ENCODE measurements at places on chromosomes 3 and 15.

DNA sequence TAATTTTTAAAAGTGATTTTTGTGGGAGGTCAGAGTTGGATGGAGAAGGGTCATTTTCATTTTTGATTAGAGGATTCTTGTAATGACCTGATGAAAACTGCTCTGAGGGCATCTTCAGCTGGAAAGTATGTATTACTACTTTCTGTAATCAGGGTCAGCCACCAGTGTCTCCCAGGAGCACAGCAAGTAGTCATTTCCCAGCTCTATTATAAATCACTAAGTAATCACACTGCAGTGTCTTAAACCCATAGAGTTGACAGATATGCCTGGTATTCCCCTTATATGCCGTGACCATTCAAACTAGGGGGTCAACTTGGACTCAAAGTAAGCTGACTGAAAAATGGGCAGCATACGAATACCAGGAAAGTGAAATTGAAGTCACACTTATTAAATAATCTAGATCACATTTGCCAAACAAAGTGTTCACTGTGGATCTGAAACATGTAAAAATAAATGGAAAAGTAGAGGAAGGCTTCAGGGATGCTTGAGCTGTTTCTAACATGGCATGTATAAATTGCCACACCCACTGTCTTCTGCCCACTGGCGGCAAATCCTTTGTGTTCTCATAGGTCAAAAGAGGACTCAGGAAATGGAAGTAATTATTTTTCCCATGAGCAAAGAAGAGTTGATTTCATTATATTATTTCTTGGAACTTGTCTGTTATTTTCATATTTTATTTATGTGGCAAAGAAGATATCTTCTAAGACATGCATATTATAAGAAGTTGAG is 105.7 kb downstream of the MBNL1 start:
- DNase-seq: no peak

GRCh38 chr3:120344349-120344748 is 4.8 kb downstream of the LRRC58 start:
- no peak for DNase-seq

- no peak for DNase-seq
Measured at GRCh38 chr15:63287109-63287508, 9.7 kb downstream of the APH1B start.

DNA sequence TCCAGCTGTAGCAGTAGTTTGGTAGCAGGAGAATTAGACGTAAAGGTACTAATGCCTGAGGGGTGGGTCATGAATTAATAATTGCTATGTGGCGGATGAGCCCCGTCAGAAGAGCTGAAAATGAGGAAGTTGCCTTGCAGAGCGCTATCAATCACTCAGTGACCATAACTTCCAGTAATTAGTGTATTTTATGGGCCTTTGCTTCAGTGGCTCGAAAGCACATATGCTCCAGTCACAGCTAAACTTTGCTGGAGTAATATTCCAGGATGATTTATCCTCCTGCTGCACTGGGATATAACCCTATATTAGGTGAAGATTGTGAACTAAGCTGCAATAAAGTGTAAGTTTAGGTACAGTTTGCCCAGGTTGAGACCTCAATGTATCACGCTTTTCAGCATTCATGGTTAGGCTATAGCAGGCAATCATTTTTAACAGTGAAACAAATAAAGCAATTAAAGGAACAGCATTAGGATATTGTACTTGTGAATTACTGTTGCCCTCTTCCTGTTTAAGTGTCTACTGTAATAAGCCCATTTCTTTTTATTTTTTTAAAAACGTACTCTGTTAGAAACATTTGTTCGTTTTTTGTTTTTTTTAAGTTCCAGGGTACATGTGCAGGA is 104.6 kb upstream of the SKOR1 start:
- DNase-seq: no peak

DNA sequence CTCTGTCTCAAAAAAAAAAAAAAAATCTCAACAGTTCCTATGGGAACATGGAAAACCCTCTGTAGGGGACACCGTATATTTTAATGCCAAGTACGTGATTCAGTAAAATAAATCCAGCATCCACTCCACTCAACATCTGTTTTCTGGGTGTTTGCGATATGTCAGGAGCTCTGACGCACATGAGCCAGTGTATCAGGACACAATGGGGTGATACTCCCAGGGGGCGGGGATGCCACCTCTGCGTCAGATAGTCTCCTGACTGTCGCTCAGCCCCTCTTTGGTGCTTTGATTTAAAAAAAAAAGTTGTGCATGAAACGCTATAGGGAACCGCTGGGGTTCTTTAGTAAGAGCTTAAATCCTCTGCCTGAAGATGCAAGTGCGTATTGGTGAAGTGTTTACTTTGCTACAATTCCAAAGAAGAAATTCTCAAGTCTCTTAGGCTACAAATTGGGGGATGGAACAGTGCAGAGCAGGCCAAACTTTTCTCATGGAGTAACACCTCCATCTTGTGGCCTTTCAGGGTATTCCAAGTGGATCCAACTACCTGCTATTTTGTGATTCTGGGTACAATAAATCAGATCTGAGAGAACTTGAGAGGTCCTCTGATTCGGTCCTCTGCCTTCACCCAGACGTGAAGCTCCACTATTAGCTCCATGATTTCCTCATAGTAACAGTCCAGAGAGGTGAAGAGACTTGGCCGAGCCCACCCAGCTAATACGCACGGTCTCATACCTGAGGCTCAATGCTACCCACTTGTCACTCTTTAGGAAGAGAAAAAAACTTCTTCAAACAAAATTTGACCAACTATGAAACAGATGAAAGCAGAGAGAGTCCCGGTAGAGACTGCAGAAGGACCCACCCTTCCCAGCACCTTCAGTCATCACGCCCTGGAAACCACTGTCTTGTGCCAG is 9.3 kb upstream of the NR2E3 start:
- DNase-seq: peak; percentile 42

- no peak for DNase-seq
Measured at GRCh38 chr3:24420224-24420623, 74.4 kb downstream of the THRB start.

DNA sequence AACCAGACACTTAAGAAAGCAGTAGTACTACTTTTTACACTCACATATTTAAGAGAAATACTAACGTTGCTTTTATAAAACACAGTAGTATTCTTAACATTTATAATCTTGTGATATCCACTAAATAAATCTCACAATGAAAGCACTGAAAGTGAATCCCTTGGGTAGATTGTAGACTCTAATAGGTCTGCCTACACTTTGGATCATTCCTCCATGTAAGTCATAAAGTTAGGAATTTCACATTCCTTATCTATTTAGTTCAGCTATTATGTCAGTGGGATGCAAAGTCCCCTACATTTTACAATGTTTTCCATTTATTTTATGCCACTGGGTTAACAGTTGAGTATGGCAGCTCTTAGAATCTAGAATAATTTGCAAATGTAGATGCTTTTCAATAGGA is 330.7 kb downstream of the LSAMP start:
- DNase-seq: no peak

- no peak for DNase-seq
Measured at GRCh38 chr3:54123776-54124196, 1.4 kb downstream of the CACNA2D3 start.

DNA sequence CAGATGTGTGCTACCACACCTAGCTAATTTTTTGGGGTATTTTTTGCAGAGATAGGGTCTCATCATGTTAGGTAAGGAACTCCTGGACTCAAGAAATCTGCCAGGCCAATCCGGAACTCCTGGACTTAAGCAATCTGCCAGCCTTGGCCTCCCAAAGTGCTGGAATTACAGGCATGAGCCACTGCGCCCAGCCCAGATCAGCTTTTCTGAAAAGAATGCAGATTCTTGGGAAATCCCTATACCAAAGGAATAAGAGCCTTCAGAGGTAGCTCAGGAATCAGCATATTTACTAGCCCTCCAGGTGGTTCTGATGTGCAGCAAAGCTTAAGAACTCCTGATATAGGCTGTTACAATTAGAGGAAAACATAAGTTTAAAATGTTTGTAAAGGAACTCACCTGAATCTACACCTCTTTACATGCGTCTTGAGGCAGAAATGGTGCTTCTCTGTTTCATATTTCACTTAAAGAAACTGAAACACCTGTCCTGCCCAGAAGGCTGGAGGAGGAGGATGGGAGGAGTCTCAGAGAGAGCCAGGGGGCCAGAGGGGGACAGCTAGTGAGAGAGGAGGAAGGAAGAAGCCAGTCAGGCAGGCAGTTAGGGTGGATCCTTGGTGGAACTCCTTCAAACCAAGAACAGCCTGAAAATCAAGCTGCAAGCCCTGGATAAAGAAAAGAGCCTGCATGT is at the start of gene XCR1:
Gene XCR1 (minus strand): TSS at position 463 of the 685 bp plus-strand sequence. CDS start 5,536 bp downstream, outside the sequence.
- no peak for DNase-seq

DNA sequence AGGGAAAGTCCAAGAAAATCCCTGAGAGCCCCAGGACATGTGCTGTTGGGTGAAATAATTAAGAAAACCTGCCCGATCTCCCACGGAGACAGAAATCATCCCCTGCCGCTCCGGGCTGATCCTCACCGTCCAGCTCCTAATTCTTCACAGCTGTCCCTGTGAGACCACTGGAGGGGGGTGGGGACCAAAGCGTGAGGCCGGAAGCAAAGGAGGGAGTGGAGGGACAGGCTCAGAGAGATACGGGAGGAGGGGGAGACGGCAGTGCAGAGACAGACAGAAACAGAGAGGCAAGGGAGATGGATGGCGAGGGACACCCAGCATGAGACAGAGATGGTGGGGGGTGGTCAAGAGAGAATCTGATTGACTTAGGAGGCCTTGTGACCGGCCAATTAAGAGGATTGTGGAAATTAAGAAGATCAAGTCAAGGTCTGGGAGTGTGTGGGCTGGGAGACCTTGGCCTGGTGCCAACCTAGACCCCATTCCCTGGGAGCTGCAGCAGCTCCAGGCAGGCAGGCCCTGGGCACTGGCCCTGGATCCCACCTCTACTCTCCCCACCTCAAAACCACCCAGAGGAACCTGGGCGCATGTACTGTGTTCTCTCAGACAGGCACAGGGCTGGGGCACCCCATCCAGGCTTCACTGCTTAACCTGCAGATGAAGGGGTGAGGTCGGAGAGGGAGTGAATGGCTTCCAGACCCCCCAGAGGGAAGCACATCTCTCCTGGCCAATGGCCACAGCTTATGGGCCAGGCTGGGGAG is 113.2 kb upstream of the ALDH1A3 start:
- no peak for DNase-seq

- peak; percentile 96 for DNase-seq
Measured at GRCh38 chr3:112132975-112133448, at the start of gene GCSAM. Gene GCSAM (minus strand): TSS chr3:112133248. CDS start chr3:112133120, 128 bp downstream.

DNA sequence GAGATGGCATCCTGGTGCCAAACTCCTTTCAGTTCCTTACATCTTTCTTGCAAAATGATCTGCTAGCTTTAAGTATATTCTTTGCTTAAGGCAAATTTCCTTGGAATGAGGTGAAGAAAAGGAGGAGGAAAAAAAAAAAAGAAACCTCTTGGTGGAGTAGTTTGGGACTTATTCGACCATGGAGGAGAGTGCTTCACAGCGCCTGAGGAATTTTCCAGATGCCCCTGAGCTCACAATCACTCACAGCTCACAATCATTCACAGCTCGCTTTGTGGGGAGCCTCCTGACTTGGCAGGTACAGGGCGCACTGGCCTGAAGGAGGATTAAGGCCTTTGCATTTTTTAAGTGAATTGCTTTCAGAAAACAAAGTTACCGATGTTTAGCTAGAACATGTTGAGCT is 53.9 kb downstream of the BOC start:
- DNase-seq: no peak

DNA sequence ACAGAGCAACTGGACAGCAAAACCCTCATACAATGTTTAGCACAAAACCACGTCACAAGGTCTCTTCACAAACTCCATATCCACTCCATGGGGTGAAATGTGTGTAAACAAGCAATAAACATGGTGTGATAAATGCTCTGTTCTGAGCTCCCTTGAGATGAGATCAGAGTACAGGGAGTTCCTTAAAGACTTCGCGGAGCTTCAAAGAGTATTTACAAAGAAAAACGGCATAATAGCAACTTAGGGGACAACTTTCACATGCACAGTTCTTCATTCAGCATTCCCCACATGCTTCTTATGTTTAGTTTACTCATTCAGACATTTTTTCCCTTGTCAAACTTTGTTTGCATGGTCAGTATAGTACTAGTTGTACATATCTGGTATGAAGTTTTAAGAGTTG is 52.5 kb upstream of the SUCLG2 start:
- DNase-seq: no peak

- DNase-seq: no peak
Measured at GRCh38 chr3:170835336-170835735, 34.7 kb downstream of the RPL22L1 start.

DNA sequence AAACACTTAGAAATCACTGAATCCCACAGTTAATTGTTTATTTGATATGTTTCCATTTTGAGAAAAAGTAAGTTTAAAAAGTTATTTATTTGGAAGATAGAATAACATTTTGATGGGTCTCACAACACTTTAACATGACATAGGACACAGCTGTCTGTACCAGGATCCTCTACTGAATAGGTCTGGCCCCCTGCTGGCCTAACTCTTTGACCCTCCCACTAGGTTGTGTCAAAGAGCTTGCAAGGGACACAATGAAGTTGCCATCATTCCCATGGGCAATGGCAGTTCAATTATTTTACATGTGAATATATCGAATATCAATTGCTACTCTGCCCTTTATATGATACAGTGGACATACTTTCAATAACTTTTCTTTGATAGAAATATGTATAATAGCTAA is 138.9 kb downstream of the EPHA3 start:
- DNase-seq: no peak

- no peak for DNase-seq
Measured at GRCh38 chr3:172137287-172138192, 98.2 kb downstream of the FNDC3B start.

GRCh38 chr3:138034918-138035317 is 25.0 kb downstream of the CLDN18 start:
- DNase-seq: no peak

GRCh38 chr3:185807445-185808068 is 17.3 kb downstream of the IGF2BP2 start:
- DNase-seq: no peak

GRCh38 chr15:70578196-70578595 is 185.2 kb downstream of the UACA start:
- DNase-seq: no peak
